Amygdala (tissue), 56 donors: ENCODE measurements at places on chromosomes 11 and 22.

DNA sequence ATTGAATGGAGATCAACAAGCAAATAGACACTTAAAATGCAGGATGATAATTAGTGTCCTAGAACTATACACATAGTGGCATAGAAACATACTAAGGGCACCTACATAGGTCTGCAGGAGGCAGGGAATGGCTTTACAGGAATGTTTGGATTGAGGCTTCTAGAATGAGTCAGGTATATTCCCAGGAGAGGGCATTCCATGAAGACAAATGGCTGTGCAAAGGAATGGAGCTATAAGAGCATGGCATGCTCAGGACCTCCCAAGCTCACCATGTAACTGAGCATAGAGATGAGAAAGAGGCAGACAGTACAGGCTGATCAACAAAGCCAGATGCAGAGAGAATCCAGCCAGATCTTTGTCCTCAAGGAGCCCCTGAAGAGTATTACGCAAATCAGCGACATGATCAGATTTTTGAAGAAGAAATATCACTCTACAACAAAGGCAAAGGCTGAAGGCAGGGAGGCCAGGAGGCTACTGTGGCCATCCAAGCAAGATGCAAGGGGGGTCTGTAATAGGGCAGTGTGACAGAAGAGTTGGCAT lies 211.1 kb upstream of the MTNR1B start:
- no peak for DNase-seq

GRCh38 chr11:34525888-34526657 lies 12.5 kb upstream of the ELF5 start:
- no peak for DNase-seq

DNA sequence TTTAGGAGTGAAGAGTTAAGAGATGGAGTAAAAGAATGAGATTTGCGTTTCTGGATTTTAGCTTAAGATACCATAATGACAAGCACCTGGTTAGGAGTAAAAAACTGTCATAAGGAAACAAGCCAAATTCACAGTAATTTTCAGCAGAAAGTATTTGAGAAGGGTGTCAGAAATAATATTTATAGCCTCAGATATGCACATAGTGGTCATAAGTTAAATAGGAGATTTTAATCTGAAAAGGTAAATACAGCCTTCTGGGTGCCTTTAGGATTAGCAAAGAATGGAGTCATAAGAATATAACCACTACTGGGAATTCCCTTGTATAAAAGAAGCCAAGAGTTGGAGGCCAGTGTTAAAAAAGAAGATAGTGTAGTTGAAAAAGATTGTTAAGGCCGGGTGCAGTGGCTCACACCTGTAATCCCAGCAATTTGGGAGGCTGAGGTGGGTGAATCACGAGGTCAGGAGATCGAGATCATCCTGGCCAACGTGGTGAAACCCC lies 160.1 kb downstream of the SWAP70 start:
- DNase-seq, result no peak

- DNase-seq, result no peak
Observed at GRCh38 chr11:27997344-27997743, 110.6 kb downstream of the KIF18A start.

DNA sequence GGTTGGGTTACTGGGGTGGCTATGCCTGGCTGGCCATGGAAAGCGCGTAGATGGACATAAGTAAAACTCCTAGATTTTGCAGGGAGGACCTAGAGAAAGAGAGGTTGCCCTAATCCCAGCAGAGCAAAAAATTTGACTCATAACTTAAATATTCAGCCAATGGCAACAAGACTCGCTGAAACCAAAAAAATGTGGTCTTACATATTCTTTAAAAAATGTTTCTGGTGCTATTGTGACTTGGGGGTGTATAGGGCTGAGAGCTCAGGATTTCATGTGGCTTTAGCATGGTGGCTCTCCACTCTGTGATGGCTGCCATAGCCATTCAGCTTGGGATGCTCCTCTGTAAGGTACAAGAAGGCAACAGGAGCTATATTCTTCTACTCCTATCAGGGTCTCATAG lies 27.2 kb upstream of the PDGFD start:
- DNase-seq, result no peak

DNA sequence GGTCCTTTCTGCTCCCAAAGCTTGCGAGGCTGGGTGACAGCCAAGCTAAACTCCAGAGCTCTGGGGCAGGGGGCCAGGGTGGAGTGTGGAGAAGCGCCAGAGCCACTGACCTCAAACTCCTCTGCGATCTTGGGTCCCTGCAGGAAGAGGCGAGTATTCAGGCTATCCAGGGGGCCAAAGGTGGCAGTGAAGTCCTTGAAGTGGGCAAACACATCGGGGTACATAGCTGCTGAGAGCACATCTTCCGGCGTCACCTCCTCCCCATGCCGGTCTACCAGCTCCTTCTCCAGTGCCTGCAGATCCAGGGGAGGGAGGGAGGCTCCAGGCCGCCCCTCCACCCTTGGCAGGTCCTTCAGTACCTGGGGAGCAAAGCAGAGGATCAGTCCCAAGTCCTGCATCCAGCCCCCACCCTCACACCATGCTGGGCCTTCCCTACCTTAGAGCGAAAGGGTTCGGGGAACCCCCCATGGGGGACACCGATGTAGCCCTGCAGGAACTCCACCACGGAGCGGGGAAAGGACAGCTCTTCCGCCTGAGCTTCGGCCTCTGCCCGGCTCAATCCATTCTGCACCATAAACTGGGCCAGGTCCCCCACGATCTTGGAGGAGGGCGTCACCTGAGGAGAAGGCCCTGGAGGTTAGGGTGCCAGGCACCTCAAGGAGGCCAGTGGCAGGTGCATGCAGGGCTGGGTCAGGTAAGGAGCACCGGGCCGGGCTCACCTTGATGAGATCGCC lies 6.4 kb downstream of the RCE1 start:
- DNase-seq, result no peak

- DNase-seq, result no peak
Observed at GRCh38 chr22:50027639-50028537, 15.3 kb upstream of the IL17REL start.

DNA sequence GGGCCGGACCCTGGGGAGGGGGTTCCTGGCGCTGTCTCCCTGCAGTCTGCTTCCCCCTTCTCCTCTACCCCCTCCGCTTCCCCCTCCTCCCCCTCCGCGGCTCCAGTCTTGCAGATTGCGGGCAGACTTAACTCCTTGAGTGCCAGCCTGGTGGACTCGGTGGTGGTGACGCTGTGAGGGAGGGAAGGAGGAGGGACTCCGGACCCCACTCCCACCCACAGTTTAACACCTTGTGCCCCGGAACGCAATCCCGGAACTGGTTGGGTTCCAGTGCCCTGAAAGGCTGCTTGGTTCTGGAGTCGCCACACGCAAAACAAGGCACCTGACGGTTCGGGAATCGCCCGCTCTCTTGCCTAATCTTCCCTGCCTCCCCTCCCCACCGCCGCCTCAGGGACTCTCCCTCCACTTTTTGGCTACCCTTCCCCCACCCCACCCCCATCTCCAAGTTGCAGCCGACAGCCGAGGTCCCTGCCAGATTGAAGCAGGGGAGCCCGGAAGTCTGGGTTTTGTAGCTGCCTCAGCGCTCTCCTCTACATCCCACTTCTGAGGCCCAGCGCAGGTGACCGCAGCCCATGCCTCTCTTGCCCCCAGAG lies 3.9 kb upstream of the BCL9L start:
- DNase-seq, result peak; percentile 86

DNA sequence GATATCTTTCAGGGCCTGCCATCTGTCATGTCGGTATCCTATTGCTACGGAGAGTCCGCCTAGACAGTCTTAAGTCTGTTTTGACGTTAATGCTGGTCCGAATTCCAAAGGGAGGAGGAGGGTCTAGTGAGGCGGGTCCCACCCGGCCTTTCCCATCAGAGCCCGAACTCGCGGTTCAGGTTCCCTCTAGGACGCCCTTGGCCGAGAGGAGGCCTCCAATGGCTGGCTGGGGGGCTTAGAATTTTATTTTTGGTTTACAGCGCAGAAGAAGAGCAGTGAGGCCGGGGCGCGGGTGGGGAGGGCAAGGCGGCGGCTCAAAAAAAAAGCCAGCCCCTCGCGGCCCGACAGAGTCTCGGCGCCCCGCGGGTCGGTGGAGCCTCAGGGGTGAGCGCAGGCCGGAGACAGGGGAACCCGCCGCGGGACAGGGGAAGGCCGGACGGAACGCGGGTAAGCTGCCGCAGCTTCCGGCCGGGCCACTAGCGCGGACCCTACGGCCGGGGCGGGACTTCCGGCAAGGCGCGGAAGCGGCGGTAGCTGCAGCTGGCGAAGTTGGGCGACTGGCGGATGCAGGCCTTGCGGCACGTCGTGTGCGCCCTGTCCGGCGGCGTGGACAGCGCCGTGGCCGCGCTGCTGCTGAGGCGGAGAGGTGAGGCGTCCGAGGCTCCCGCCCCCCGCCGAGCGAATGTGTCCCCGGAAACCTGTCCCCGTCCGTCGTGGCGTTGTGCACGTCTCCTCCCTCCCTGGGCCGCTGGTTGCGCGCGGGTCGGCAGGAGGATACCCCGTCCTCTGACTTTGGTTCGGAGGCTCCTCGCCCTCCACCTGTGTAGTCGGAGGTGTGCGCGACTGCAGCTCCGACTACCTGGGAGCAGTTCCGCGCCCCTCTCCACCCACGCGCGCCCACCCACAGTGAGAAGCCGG lies at the start of gene TRMU:
TRMU (plus strand) TSS at position 514 of the 918 bp plus-strand sequence; CDS start at position 565, 51 bp downstream.
- DNase-seq, result peak; percentile 34

- no peak for DNase-seq
Observed at GRCh38 chr22:25051983-25052710, 99.6 kb downstream of the KIAA1671 start.

DNA sequence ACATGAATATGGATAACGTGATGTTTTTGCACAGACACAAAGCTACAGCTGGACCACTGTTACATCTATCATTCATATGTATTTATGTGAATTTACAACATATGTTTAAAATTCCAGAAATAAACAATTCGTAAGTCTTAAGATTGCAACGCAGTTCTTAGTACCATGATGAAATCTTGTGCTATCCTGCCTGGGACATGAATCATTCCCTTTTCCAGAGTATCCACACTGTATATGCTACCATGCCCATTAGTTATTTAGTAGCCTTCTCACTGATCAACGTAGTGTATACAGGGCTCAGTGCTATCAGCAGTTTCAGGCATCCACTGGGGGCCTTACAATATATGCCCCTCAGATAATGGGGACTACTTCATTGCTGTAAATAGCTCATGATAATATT lies 4.3 kb downstream of the ATL3 start:
- DNase-seq, result no peak

- no peak for DNase-seq
Observed at GRCh38 chr11:77244277-77245027, 57.0 kb downstream of the GDPD4 start.

GRCh38 chr22:48334971-48335370 lies 1492.7 kb downstream of the BRD1 start:
- no peak for DNase-seq

DNA sequence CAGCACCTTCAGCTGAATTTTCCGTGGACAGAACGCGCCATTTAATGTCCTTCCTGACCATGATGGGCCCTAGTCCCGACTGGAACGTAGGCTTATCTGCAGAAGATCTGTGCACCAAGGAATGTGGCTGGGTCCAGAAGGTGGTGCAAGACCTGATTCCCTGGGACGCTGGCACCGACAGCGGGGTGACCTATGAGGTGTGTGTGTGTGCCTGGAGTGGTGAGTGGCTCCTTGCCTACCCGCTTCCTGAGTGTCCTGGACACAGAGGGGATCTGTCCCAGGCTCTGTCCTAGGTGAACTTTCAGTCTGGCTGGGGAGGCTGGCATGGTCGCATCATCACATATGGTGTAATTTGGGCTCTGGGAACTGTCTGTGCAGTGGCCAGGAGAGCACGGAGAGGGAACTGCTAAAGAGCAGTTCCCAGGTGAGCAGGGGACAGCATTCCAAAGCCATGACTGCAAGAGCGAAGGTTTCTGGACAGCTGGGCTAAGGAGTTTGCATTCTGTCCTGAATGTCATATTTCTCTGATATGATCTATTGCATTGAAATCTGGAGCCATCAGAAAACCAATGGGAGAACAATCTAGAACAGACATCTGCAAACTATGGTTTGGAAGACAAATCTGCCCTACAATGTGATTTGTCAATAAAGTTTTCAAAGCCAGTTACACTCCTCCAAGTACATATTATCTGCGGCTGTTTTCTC lies 104.3 kb downstream of the RRAS2 start:
- no peak for DNase-seq

DNA sequence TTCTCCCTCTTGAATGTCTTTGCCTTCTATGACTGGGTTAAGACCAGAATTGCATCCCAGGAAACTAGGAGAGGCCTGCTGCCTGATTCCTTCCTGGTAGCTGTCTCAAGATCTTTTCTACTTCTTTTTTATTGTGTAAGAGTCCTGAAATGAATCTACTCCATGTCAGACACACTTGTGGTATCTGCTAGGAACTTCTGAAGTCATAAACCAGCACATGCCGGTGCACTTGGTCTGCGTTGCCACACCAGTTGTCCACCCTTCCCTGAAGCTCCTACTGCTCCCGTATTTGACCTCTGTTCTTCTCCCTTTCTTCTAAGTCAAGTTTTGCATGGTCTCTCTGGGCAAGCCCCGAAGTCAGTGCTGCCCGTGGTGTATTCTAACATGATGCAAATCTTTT lies 644.2 kb downstream of the ETS1 start:
- no peak for DNase-seq

DNA sequence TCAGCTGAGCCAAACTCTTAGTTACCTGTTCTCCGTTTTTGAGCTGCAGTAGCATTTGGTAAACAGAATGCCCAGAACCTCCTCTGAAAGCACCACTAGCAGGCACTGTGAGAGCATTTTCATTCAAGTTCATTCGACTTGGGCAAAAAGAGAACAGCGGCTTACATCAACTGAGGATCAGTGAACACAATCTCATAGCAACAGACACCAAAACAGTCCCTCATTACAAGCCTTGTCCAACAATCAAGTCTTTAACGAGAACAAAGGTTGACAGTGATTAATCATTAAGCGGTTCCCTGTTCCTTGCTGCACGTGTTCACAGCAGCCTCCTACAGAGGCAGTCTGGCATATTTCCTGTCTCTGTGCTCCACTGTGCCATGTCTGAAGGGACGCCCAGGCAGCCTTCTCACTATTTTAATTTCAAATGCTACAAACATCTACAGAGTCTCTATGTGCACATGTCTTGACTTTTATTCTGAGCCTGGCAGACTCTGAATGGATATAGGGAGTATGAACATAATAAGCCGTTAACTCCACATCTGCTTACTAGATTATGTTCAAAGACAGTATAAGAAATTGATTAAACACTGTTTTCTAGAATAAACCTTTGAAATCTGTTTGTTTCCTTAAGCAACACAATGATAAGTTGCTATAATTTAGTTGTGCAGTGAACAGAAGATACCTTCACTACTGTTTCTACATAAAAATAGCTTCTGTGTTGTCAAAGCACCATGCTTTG lies 88.3 kb upstream of the MTMR2 start:
- peak; percentile 64 for DNase-seq

- no peak for DNase-seq
Observed at GRCh38 chr22:35538801-35539321, 1.8 kb upstream of the RASD2 start.

- no peak for DNase-seq
Observed at GRCh38 chr11:117019871-117020270, 78.4 kb downstream of the SIK3 start.
